Fibroblast of skin of left biceps (primary cell): ENCODE measurements at places on chromosomes 2 and 18.

DNA sequence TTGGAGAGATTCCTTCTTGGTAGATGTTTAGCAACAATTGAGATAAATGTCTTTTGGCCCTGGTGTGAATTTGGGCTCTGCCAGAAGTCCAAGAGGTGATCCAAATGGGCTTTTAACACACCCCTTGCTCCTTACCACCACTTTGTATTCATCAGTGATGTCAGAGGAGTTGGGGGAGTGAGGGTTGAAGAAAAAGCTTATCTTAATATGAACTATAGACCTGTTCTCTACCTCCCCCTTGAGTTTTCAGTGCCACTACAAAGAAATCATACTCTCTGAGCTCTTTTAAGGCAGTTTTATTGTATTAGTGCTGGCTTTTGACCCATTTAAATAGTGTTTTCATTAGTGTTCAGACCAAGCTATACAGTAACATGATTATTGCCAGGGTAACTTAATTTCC is 229.1 kb downstream of the PHLPP1 start:
- no peak for DNase-seq

DNA sequence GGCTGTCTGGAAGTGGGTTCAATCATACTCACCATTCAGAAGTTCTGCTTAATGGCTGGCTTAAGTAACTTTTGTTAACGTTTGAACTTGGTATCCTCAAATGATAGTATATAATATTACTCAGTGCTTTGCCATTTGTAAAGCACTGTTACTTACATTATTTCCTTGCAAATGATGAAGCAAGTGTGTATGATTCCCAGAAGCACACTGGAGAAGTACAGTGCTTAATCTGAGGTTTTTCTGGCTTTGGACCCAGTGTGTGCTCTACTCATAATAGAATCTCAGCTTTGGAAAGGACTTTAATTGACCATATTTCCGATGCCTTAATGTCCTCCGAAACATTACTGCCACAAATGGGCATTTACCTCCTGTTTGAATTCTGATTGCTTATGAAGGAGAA is 63.3 kb downstream of the MAP3K20 start:
- no peak for DNase-seq

DNA sequence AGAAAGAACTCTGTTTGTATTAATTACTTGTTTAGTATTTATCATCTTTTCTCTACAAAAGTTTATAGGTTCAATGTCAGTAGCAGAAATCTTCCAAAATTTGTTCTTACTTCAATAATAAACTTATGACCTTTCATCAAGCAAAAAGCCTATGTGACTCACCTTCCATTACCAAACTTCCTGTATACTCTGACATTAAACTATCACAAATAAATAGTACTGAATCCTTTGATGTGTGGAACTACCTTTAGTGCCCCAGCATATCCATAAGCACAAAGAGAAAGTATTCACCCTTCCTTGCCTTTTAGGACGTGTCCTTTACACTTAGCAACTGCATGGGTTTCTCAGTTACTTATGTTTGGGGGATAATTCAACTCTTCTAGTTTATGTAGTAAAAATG is 166.0 kb downstream of the EHBP1 start:
- DNase-seq, result no peak

- DNase-seq, result no peak
Observed at GRCh38 chr2:172389685-172390339, 37.6 kb upstream of the ITGA6 start.

- DNase-seq, result no peak
Observed at GRCh38 chr2:134366359-134366758, 112.5 kb downstream of the MGAT5 start.

DNA sequence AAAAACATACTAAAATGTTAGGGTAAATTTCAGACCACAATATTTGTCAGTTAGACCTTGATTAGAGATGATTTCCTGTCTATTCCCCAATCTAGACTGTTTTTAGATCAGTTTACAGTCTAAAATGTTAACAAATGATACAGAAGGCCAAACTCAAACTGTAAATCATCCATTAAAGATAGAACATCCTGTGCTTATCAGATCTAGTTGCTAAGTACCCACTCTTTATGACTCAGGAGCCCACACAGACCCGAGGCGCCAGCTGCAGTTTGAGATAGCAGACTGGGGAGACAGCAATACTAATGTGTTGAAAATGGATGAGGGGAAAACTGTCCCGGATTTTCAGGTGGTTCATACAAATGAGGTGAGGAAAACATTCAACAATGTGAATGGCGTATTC is 113.3 kb downstream of the SCG2 start:
- DNase-seq, result no peak

GRCh38 chr18:56309104-56309503 is 329.3 kb downstream of the TXNL1 start:
- no peak for DNase-seq

DNA sequence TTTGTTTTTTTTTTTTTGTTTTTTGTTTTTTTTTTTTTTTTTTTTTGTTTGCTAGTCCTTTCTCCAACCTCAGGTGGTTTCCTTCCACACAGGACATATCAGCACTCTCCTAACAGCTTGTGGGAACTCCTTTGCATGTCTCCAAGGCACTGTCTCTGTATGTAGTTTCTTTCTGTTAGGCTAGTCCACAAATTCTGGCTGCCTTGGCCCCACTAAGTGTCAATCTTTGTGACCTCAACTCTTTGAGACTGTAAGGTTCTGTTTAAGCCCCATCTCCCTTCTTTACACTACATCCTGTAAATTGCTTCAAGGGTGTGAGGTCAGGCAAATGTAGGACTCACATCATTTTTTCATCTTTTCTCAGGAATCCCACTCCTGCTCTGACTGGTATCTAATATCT is 85.1 kb downstream of the NCOA1 start:
- DNase-seq, result no peak
